ENCODE measurements at places on chromosomes 6 and 20.

GRCh38 chr6:158860279-158860865, 41.2 kb upstream of the EZR start:
- DNase-seq = no peak

- DNase-seq = no peak
Measured at GRCh38 chr6:99093456-99094190, 145.9 kb upstream of the FBXL4 start.

DNA sequence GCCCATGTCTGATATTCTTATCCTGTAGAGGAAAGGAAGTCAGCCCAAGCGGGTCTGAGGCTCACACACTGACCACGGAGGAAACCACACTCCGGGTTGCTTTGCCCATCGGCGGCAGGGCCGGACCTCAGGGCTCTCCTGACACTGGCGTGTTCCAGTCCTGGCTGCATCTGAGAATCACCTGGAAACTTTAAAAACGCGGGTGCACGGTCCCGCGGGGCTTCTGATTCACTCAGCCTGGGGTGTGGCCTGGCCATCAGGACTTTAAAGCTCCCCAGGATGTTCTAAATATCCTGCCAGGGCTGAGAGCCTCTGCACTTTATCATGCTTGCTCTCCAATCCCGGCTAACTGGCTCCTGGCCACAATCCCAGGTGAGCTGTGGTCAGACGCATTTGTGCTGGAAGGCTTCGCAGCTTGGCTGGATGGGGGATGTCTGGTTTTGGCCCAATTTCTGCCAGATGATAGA, 47.7 kb upstream of the DACT2 start:
- DNase-seq = no peak

GRCh38 chr20:40446888-40447287, 242.1 kb downstream of the MAFB start:
- DNase-seq = no peak

DNA sequence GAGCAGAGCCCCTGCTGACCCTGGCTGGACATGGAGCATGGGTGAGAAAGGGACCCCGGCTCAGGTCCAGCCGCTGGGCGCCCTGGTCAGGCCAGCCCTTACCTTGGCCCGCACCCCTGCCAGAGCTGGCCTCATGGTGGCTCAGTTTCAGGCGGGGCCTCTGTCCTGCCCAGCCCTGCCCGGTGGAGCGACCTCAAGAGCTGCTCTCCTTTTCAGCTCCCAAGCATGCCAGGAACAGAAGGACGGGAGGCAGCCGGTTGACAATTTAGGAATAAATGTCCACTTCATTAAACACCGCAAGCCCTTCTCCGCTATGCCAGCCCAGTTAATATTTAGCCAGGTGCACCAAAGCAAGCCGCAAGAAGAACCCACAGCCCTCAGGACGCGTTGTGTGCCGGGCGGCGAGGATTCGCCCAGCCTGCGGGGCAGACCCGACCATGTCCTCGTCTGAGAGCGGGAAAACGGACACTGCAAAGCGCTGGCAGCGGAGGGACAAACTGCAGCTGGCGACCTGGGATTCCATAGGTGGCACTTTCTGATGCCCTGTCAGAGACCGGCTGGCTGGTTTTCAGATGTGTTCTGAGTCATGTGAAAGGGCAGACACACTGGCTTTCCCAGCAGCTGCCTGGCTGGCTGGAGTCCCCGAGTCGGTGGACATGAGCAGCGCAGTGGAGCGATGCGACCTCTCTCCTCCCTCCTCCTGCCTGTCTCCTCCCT, 221.9 kb downstream of the TTLL2 start:
- DNase-seq = no peak

DNA sequence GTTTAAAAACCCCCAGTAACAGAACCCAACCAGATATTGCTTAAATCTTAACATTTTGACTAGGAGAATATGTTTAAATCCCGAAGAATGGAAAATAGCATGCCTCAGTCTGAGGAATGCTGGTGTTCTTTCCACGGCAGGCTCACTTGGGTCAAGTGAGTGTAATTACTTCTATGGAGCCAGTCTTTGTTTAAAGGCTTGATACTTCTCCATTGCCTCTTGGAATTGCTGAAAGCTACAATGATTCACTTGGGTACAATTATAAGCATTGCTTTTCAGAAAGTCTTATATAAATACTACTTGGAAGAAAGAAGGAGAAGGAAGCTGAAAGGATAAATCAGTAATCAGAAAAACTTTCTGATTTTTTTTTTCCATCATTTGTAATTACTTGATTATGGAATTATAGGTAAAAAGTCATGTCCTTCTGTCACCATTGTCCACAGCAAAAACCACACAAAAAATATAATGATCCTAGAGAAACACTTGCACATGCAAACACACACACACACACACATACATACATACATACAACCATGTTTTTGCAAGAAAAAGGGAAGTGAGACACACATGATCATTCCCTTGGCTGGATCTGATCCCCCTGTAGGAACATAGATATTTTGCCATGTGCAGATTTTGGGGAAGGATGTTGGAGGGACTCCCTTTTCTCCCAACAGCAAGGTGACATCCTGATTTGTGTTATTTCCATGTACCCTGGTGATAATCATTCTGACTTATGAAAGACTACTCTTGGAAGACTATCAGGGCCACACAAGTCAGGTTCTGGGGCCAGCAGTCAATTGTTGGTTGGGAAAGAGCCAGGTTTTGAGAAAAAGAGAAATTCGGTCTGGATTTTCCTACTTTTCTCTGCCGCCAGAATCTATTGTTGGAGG, 396.0 kb upstream of the BTBD3 start:
- no peak for DNase-seq

- no peak for DNase-seq
Measured at GRCh38 chr6:112029045-112029822, 24.7 kb upstream of the CCN6 start.

GRCh38 chr6:127332383-127332961, 10.9 kb downstream of the ECHDC1 start:
- no peak for DNase-seq

DNA sequence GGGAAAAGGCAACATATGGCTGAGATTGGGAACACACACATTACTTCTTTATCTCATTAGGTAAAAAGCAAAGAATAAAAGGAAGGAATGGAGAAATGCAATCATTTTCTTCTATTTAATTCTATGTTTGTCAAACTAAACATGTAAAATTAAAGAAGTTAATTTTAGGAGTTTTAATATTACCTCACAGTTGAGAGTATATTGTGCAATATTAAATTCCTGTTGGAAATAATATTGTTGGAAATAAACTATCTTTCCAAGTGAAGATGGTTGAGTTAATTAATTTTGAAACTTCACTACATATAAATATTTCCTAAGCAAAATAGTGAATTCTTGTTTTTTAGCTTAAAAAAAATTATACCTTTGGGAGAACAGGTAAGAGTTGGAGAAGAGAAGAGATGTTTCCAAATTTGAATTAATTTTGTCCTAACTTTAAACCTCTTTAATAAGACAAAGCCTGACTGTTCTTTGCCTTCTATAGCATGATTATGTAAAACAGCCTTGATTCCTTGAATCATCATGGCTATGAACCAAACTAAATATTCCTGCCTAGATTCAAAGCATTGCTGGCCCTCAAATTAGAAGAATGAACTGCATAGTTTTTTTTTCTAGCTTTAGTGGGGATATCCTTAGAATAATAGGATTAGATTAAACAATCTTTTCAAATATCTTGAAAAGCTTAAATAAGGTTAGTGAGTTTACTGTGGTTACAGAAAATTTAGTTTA, 1349.1 kb upstream of the ADGRB3 start:
- DNase-seq = no peak

- DNase-seq = no peak
Measured at GRCh38 chr6:45836984-45837383, 178.7 kb downstream of the CLIC5 start.

- no peak for DNase-seq
Measured at GRCh38 chr6:158769771-158770432, 49.3 kb downstream of the EZR start.

DNA sequence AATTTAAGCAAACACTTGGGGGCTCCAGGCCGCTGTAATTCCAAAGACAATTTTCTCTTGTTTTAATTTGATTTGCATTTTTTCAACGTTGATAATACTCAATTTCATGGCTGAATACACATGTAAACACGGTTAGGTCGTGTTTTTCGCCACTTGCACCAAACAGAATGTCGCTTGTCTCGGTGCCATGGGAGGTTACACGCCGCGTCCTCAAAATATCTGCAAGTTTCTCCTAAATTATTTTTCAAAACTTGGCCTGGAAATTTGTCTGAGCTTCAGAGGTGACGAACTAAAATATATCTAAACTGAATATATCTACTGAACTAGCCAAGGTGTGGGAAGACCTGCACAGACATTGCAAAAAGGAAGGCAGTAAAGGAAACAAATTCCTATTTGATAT, 15.0 kb downstream of the FOXA2 start:
- DNase-seq = no peak

GRCh38 chr6:107330168-107330567, 129.2 kb downstream of the PDSS2 start:
- no peak for DNase-seq

- DNase-seq = no peak
Measured at GRCh38 chr6:27312950-27313271, 838 bp upstream of the POM121L2 start.

GRCh38 chr6:155260686-155261085, 3.1 kb upstream of the CLDN20 start:
- no peak for DNase-seq

DNA sequence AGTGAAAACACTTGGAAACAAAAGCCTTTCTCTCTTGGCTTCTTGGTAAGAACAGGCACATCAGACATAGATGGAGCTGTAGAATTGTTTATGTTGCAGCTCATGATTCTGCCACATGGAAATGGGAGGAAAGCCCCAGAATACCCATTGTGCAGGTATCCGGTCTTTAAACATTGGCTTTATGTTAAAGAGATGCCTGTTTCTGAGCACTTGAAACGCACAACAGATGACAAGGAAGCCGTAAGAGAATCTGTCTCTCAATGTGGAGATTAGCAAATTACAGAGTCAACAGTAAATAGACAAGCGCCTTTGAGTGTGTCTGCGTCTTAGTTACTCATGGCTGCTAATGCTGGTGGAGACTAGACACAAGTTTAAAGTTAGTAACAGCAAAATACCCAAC, 10.5 kb downstream of the TNFAIP3 start:
- no peak for DNase-seq

DNA sequence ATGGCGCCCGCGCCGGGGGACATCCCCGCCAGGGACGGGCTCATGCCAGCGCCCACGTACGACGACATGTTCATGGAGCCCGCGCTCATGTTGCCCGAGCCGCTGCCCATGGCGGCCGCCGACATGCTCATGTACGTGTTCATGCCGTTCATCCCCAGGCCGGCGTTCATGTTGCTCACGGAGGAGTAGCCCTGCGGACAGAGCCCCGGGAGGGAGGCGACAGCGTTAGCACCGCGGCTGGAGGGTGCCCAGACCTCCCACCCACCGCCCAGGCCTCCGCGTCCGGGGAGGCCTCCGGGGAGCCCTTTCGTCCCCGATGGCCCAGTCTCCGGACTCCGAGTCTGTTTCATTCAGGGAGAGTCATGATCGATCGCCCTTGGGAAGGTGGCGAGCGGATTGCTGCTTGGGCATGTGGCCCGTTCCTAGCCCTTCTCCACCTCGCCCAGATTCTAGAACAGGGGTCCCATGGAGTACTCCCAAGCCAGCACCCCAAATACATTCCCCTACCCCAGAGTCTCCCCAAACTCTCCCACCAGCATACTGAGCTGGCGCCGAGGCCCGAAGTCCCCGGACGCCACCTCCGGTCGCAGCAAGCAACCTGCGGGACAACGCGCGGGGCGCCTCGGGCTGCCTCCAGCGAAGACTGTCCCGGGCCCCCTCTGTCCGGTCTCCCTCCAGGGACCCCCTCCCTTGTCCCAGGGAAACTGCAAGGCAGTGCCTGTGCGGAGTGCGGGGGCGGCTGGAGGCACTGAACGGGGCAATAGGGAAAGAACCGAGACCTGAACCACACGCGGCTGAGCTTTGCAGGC, 1.2 kb downstream of the FOXA2 start:
- no peak for DNase-seq

DNA sequence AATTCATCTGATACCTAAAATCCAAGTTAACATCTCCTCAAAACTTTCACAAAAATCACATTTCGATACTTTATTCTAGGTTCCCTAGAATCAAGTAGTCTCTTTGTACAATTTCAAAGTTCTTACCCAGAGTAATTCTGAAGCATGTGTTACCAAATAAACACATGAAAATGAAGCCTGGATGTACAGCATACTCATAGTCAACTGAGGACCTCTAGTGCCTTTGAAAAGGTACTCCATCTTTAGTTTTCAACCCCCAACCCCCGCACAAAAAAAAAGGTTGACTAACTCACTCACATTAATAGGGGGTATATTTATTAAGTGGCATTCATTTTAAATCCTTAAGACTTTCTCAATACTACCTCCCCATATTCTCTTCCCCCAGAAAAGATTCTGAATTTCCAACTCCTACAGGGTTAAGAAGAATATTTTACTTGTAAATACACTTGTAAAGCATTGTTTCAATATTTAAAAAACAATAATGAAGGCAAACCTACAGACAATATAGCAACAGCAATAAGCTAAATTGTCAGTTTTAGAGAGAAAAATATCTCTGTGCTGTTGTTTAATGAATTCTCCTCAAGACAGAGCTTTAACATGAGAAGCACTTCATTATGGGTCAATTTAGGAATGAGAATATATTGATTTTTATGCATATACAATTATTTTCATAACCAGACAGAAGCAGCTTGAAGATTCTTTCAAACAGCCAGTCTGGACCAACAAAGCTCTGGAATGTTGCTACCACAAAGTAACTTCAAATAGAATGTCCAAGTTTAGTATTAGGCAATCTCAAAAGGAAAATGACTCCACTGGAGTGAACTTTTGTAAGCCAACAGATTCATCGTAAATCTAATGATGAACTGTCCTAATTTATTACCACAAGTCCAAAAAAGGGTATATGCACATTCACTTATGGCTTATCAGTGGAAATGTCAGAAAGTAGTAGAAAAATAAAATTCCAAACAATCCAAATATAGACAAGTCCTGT, 3.3 kb downstream of the PLN start:
- no peak for DNase-seq

DNA sequence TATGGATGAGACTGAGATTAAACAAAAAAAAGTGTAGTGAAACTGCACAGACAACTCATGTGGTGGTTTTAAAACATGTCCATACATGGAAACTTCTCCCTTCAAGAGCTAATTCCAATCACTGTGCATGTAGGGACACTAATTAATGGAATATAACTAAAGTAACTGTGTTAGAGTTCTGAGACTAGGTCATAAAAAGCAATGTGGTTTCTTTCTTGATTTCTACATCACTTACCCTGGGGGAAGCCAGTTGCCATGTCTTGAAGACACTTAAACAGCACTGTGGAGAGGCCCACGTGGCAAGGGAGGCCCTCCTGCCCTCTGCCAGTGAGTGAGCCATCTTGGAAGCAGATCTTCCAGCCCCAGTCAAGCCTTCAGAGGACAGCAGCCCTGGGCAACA, 118.2 kb upstream of the DST start:
- DNase-seq = no peak

- DNase-seq = no peak
Measured at GRCh38 chr6:170456886-170457698, 96.0 kb downstream of the PSMB1 start.

GRCh38 chr20:7094438-7094997, 327.0 kb downstream of the BMP2 start:
- no peak for DNase-seq

Measured in cortex of kidney (tissue), 1 donor.